ENCODE measurements at places on chromosomes 1 and 21.

DNA sequence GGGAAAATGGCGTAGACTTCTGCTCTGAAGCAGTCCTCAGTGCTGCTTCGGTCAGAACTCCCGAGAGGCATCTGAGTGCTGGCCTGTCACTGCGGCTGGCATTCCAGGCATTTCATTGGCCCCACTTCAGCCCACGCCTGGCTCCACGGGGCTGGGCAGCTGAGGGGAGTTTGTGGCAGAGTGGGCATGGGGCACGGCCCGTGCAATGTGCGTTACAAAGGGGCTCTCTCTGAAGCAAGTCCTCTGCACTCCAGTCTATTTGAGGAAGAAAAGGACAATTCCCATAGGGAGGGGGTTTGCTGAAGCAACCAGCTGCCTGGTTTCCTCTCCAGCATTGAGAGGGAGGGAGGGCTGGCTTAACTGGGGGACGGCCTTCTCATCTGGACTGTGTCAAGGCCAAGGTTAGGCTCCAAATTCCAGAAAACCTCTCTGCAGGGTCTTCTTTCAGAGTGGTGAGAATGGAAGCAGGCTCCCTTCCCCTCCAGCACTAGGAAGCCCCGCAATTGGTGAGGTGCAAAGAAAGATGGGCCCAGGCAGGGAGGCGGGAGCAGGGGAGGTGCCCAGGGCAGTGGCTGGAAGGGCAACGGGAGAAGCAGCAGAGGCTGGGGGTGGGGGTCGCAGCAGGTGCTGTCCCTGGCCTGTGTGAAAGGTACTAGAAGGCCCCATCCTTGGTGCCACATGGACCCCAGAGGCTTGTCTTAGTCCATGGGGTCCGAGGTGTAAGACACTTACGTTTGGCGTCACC is 21.1 kb upstream of the GPR157 start:
- DNase-seq, result no peak

DNA sequence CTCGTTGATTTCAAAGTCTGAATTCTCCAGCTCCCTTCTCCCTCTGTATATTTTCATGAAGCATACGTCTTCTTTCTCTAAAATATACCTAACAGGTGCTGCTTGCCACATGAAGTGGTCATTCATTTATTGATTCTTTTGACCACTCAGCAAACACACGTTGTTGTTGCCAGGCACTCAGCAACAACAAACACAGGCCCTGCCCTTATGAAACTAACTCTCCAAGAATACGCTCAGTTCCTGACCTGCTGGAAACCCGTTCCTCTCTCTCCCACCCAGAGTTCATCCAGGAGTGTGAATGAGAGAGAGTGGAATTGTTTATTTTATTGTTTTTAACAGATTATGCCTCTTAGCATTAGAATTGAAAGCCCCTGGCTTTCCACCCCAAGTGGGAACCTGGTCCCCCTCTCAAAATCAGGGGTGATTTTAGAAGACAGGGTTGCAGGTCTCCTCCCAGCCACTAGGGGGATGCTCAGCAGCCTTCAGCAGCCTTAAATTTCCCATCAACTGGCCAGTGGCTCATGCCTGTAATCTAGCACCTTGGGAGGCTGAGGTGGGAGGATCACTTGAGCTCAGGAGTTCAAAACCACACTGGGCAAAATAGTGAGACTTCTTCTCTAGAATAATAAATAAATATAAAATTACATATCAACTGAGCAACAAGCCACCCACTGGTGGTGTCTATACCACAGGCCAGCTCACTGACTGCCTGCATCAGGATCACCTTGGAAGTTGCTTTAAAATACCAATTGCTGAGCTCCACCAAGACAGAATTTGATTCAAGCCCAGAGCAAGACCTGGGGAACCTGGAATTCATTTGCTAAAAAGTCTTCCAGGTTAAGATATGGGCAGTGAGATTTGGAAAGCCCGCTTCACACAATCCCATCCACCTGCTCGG is 181.0 kb upstream of the KLHDC7A start:
- DNase-seq, result no peak

DNA sequence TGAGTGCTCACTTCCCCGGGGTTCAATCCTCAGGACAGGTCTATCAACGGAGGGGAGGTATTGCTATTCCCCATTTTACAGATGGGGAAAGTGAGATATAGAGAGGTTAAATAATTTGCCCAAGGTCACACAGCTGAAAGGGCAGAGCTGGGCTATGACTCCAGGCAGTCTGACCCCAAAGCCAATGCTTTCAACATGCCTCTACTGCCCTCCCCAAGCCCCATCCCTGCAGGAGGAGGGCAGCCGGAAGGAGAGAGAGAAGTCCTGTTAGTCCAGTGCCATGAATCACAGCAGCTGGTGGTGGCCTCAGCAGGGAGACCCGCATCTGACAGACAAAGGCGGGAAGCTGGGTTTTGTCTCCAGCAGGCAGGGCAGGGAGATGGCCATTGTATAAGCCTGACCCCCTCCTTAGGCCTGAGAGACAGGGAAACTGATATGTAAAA is 20.0 kb upstream of the CLIC4 start:
- DNase-seq, result no peak

- DNase-seq, result no peak
Measured at GRCh38 chr21:15059397-15059796, 5.4 kb downstream of the NRIP1 start.

DNA sequence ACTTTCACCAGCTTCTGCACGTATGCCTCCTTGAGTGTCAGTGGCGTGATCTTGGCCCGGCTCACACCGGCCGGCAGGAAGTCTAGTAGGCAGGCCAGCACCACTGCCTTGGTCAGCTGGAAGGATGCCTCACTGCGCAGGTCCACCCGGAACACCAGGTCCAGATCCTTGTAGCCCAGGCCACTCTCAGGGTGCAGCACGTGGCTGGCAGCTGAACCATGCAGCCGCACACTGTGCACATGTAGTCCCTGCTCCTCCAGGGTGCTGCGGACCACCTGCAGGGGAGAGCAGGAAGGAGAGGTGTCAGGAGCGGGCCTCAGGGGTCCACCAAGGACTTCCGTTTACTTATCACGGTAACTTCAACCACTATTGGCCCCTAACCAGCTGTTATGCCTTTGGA is 6.0 kb downstream of the TENT5B start:
- DNase-seq, result no peak

DNA sequence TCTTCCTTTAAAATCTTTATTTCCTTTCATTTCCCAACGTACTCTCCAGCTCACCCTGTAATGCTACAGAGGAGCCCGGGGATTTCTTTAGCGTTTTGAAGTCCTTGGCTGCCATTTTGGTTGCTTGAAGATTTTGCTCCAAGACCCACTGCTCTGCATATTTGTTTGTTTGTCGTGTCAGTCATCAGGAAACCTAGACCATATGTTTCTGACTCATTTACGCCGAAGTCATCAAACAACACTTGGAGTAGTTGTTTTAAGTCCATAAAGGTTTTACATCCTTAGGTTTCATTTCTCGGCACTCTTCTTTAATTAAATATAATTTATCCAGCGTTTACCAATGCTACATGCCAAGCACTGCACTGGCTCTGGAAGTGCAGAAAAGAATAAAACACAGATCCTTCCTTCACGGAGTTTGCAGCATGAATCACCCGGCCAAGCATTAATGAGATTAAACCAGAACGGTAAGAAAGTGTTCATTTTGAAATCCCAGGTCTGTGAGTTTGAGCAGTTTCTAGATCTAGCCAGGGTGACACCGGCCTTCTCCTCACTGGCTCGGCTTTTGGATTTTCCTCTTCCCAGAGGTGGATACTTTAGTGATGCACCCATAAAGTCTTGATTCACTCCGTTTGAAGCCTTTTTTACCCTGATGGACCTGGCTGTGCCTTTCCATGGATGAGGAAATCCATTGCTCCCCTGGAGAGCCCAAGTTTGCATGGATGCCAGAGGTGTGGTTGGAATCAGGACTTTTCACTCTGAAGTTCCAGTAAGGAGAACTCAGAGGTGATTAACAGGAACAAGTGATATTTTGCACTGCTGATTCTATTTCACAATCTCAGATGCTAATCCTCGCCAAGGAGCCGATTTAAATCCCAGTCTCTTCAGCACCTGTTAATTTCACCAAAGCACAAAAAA is 109.3 kb downstream of the KAZN start:
- no peak for DNase-seq

DNA sequence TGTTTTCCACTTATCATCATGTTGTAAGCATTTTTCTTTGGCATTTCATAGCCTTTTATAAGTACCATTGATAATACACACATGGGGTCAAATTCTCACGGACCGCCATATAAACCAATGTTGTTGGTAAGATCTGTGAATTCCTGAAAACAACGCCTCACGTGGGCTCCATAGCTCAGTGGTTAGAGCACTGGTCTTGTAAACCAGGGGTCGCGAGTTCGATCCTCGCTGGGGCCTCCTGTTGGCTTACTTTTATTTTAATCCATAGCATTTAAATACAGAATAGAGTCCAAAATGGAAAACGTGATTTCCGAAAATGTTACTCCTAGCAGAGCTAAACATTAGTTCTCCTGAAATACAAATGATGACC is 83.1 kb downstream of the HHIPL2 start:
- DNase-seq, result peak; percentile 67

DNA sequence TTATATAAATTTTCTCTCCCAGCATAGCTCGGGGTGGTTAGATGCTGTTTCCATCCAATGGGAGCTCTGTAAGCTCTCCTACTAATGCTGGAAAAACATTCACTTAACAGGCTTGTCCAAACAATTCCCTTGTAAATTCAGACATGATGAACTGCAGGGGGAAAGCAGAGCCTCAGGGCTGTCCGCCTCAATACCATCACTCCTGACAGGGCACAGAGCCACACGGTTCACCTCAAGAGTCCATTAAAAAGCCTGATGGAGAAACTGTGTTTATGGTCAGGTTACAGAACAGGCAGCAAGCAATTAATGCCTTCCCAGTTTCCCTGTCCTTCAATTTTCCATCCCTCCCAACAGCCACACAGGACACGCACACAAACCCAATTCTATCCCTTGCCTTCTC is 171.0 kb downstream of the BRINP2 start:
- no peak for DNase-seq

- no peak for DNase-seq
Measured at GRCh38 chr1:35290452-35290851, 21.9 kb downstream of the ZMYM4 start.

GRCh38 chr1:93587354-93587753 is 94.3 kb downstream of the BCAR3 start:
- DNase-seq, result no peak

DNA sequence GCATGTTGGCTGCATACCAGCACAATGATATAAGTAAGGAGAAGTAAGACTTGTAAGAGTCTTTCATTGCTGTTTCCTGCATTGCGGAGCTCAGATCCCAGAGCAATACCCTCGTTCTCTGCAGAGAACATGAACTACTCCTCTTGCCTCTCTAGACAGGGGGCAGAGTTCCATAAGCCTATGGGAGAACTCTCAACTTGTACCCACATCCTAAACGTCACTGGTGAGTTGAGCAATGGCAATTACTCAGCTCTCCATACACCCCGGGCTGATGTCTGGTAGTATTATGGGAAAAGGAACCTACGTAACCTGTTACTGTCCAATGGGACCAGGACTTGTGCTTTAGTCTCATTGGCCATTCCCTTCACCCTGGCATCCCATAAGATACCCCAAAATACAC is 27.3 kb upstream of the ZNF496 start:
- DNase-seq, result no peak

DNA sequence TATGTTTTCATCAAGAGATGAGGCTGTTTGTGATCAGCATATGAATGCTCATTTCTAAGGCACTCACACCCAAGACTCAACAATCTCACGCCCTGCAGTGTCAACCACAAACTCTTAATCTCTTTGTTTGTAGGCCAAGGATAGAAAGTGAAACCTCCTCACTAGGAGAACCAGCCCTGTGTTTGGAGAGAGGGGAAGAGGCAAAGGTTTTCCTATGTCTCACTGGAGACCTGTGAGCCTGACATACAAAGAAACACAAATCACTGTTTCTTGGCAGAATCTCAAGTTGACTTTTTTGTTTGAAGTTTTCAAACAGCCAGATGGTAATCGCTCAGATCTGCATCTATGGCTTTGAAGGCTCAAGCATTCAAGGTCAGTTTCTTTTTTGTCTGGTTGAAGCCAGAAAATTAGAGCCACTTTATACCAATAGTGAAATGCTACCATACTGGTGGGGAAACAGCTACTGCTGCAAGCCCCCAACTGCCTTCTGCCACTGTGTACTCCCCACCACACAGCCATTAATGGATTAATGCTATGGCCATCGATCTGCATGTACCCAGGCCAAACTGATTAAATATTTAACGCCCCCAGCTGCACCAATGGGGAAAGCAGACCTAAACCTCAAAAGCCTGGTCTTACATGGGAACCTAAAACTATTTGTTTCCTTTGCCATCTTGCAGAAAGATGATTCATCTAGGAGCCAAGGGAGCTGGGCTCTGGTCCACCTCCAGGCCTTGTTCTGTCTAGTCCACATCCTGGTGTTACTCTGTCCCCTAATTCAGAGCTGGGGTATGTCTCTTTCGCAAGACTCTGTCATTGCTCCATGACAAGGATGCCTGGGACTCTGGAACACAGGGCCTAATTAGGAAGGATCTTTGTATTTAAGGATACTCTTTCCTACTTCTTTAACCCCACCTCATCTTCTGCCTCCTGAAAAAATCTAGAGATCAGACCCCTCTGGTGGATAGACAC is 16.3 kb downstream of the PDZK1 start:
- DNase-seq, result peak; percentile 43

GRCh38 chr1:204684206-204684570 is 1.4 kb downstream of the LRRN2 start:
- no peak for DNase-seq

DNA sequence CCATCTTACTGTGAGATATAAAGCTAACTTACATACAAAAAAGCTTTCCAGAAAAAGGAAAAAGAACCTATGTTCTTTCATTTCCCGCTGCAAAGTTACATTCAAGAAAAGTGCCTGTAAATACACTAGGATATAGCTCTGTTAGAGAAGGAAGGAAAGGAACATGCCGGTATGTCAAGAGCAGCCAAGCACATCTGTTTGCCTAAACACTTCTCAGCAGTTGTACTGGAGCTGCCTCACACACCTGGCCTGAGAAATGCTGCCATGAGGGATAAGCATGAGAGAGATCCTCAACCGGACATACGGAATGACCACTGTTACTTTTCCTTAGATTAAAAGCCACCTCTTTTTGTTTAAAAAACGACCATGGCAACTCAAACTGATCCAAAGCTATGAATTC is 189.7 kb downstream of the RERE start:
- no peak for DNase-seq

- DNase-seq, result no peak
Measured at GRCh38 chr21:29306920-29307319, 8.2 kb downstream of the BACH1 start.

GRCh38 chr1:220892997-220893700 is 13.9 kb downstream of the HLX start:
- no peak for DNase-seq

DNA sequence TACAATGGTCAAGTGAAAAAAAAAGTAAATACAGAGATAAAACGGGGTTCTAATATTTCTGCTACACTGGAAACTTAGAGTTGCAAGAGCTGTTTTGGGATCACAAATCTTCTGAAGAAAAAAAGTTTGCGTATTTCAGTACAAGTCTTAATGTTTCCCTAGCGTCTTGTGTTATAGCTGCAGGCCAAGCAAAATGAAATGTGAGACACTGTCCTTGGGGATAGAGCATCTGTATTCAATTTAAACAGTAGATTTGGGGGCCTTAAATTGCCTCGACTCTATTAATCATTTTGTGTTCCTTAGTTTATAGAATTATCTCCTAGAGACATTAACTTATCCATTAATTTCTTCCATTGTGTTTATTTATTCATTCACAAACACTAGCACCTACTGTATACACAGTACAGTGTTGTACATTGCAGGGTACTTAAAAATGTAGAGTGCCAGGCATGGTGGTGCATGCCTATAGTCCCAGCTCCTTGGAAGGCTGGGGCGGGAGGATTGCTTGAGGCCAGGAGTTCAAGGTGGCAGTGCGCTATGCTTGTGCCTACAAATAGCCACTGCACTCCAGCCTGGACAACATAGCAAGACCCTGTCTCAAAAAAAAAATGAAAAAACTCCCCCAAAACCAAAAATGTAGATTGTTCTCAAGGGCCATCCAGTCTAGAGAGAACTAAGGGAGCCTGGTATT is 7.9 kb downstream of the DISC1 start:
- no peak for DNase-seq
